SJSA1 (cell line): ENCODE measurements at places on chromosomes 6 and 20.

DNA sequence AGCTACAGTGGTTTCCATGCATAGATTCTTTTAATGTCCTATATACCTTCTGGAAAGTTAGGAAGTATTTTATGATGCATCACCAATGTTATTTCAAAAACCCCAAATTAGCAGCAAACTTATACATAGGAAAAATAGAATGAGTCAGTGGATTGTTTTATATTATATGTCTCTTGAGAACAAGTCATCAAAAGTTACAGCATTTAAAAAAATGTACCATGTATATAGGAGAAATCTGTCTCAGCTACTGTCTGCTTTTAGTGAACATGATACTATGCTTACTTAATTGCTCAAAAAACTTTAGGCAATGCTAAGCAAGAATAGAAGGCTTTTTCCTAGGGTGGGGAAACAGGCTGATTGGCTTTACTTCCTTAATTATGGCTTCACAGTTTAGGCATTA, 365.3 kb downstream of the SAMD5 start:
- DNase-seq, result no peak

GRCh38 chr6:106080763-106081095, 5.4 kb upstream of the PRDM1 start:
- DNase-seq, result no peak

DNA sequence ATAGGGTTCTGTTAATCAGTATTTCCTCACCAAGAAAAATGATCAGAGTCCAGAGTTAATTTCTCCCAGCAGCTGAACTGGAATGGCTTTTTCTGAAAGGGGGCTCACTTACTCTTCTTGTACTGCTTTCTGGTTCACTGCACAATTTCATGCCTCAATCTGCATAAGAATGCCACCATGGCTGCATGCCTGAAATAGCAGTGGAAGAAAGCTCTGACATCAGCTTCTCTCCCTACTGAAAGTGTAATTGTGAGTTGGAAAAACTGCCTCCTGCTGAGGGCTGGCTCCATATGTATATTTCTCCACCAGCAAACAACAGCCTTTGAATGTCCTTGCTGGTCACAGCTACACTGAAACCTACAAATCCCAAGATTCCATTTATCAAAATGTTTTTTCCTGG, 1027.2 kb upstream of the GJE1 start:
- DNase-seq, result no peak

GRCh38 chr20:15287329-15287728, 949.9 kb upstream of the FLRT3 start:
- no peak for DNase-seq

DNA sequence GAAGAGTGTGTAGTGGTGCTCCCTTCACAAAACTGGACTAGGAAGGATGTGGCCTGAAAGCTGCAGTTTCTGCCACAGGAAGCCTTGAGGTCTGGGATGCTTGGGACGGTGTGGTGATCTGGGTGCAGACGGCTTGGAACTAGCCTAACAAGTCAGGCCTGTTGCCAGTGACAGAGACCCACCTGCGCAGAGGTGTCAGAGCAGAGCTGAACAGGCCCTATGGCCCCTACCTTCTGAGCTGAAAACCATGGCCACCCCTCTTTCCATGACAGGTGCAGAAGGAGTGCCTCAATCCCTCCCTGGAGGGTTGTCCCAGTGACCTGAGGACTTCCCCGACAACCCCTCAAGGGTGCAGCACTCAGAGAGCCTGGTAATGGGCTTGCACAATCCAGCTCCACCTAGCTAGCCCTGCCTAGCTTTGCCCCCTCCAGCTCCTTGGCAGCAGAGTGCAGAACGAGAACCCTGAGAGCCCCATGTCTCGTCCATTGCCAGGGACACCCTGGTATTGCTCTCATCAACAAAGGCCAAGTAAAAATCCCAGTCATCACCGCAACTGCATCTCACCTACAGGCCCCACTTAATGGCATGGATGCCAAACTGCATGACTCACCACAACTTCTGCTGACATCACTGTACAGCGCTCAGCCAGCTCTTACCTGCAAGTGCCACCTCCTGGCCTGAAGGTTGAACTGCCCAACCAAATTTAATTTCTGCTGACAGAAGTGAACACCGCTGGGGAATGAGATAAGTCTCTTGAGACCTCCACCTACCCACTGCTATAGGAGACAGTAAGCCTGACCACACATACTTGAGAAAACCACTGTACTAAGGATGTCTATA, 563.1 kb downstream of the TFAP2A start:
- DNase-seq, result no peak
